ENCODE measurements at places on chromosomes 2 and 18.

- DNase-seq, result no peak
Measured at GRCh38 chr2:145007093-145007959, 487.4 kb upstream of the ZEB2 start.

GRCh38 chr2:235770909-235771820, 277.3 kb downstream of the AGAP1 start:
- no peak for DNase-seq

- no peak for DNase-seq
Measured at GRCh38 chr2:106292627-106293026, 98.5 kb upstream of the UXS1 start.

DNA sequence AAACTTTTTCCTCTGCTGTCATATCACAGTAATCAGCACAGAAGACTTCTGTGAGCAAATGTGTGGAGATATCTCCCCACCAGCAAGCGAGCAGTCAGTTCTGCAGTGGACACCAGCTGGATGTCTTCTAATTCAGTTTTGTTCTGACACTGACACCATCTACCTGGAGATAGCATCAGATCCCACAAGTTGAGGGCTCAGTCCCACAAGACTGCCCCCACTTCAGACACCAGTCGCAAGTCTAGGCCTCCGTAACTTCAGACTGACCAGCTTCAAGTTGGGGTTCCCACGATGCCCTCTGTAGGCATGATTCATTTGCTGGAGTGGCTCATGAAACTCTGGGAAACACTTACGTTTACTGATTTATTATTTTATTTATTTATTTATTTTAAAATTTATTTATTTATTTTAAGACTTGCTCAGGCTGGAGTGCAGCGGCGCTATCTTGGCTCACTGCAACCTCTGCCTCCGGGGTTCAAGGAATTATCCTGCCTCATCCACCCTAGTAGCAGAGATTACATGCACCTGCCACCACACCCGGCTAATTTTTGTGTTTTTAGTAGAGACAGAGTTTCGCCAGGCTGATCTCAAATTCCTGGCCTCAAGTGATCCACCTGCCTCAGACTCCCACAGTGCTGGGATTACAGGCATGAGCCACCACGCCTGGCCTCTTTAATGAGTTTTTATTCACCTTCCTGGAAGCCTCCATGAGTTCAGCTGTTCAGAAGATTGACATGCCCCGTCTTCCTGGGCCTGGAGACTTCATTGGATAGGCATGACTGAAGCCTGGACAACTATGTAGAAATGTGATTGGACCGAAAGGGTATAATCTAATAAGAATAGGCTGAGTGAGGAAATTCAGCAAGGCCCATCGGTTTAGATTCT, 55.7 kb downstream of the PAPOLG start:
- no peak for DNase-seq

GRCh38 chr18:56869189-56869777, 218.1 kb downstream of the WDR7 start:
- DNase-seq, result no peak

- DNase-seq, result no peak
Measured at GRCh38 chr18:35436076-35436649, 59.0 kb upstream of the ZNF396 start.

All from cortex of kidney (tissue), 1 donor.